ENCODE measurements at places on chromosomes 4 and X. TPM values are rescaled to one million over a fixed set of nuclear protein-coding genes. Genes with fewer than 3 reads are reported as not detected.

- ATAC-seq = no peak
These were observed 20.9 kb downstream of the NELFA start for GRCh38 chr4:1987721-1988326.

- no peak for ATAC-seq
These were observed 42.1 kb downstream of the TRIM61 start for GRCh38 chr4:164935363-164935762.

DNA sequence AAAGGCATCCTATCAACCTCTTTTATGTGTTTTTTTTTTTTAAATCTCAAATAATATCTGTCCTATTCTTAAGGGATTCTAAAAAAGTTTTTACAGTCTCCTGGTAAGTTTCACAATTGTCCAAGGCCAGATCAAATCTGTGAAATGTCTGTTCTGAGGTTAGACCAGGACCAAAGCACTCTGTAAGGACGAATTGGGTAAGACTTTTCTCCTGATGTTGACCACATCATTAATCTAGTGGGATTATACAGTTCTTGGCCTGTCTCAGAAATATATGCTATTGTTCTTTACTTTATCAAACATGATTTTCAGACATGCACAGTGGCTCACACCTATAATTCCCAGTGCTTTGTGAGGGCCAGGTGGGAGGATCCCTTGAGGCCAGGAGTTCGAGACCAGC is 45.8 kb upstream of the TMEM131L start:
- no peak for ATAC-seq

NLGN3 gene
- total RNA-seq = 6.4 TPM

DNA sequence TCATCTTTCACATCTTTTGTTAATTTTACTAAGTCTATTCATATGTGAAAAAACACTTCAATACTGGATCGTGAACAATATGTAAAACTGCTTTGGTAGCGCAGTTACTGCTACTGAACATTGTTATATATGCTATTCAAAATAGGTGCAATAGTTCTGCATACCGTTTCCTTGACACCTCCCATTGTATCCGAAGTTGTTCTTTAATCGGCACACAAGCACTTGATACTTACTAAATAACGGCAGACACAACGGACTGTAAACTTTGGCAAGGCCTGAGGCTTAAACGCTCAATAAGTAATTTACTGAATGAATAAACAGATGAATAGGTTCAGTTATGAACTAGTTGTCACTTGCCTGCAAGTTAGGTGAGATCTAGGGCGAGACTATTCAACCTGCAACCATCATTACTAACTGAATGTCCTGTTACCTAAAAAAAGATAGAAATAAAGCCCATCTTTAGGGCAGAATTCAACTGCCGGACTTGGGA is 620 bp downstream of the ANAPC10 start:
- ATAC-seq = peak; percentile 2

HELT gene
- not detected for total RNA-seq

MYOZ2 gene
- not detected for total RNA-seq

DNA sequence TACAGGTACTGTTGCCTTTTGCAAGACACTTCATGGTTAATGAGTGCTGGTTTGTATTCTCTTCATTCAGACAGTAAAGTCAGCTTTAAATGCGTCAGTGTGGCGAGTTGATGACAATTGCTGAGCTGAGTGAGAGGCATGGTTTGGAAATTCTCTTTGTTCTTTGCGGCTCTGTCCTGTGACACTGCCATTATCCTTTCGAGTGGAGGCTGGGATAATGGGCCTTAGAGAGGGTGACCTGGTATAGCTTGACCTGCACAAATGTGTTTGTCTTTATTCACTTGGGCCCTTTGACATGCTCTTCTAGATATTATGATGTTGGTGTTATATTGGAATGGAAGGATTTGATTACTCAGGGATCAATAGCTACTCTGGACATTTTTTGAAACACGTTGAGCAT is 208.5 kb upstream of the FAT1 start:
- ATAC-seq = no peak

- no peak for ATAC-seq
These were observed 49.6 kb downstream of the ZFYVE28 start for GRCh38 chr4:2368746-2369437.

DNA sequence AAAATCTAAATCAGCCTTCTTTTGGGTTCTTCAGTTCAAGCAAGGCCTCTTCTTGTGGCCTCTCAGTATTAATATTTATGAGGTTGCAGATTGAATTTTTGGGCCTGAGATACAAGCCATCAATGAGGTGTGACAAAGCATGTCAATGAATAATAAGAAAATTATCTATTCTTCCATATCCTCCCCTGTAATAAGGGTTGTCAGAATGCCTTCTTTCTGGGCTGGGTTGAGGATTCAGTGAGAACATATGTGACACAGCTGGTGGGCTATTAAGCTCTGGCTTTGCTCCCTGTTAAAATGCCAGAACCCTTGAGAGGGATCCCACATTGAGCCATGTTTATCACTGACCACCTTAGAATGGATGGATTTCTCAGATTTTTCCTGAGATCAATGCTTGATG is 187.2 kb downstream of the AR start:
- ATAC-seq = no peak

- ATAC-seq = no peak
These were observed 20.4 kb downstream of the WDR13 start for GRCh38 chrX:48617542-48618340.

DNA sequence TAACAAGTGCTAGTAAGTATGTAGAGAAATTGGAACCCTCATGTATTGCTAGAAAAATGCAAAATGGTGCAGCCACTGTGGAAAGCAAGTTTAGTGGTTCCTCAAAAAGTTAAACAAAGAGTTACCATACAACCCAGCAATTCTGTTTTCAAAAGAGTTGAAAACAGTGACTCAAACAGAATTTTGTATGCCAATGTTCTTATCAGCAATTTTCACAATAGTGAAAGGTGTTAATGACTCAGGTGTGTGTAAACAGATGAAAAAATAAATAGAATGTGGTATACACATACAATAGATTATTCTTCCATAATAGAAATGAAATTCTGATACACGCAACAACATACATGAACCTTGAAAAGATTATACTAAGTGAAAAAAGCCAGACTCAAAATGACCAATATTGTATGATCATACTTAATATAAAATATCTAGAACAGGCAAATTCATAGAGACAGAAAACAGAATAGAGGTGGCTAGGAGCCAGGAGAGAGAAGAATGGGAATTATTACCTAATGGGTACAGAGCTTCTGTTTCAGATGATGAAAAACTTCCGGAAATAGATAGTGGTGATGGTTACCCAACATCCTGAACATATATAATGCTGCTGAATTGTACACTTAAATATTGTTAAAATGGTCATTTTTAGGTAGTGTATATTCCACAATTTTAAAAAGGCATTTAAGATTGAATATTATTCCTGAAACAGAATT is 51.6 kb downstream of the WDFY3 start:
- ATAC-seq = no peak

DNA sequence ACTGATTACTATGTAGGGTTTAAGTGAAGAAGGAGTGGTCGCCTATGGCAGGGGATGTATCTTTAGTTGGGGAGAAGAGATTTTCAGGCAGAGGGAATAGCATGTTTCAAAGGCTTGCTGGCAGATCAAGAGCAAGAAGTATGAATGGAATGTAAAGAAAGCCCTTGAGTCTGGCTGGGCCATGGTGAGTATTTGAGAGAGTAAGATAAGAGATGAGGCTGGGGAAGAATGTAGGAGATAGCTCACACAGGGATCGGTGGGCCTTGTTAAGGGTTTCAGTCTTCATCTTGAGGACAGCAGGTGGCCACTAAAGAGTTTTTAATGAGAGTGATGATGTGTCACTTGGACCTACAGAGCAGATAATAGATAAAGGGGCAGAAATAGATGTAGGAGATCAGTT is 319.1 kb upstream of the RPS6KA3 start:
- ATAC-seq = no peak

DNAAF6 gene
- not detected for total RNA-seq

GRCh38 chr4:74547042-74547441 is 102.1 kb downstream of the AREG start:
- no peak for ATAC-seq

DNA sequence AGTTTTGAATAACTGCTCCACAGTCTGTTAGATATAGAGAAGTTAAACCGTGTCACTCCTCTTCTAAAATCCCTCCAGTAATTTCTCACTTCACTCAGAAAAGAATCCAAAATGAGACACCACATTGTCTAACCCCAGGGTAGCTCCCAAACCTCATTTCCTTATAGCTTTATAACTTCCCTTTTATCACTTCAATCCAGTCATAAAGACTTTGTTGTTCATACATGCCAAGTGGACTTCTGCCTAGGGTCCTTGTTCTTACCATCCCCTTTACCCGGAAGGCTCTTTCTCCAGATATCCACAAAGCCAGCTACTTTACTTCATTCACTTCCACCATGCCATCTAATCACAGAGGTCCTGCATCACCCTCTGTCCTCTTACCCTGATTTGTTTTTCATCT is 156.2 kb downstream of the GABRB1 start:
- no peak for ATAC-seq

NPNT gene
- total RNA-seq = not detected

DNA sequence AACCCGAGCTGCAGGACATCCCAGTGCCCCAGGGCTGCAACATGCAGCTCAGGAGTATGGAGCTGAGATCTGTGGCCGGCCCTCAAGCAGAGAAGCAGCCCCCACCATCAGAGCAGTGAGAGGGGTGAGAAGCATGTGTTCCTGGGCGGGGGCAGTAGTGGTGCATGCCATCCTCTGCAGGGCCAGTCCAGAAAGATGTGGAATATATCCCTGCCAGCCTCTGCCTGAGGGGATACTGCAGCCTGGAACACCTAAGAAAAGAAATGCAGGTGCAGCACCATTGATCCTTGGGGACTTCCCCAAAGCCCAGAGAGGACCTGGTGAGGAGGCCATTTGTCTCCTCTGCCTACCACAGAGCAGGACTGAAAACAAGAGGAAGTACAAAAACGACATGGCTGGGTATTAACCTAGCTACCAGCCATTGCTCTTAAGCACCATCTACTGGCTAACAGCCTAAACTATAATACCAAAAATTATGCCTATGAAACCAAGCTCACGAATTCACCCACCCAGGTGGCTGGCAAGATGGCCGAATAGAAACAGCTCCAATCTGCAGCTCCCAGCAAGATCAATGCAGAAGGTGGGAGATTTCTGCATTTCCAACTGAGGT is 158.8 kb downstream of the ADGRA3 start:
- ATAC-seq = no peak

PLAC8 gene
- 58.9 TPM for total RNA-seq

GRCh38 chr4:137664046-137664387 is 131.7 kb upstream of the PCDH18 start:
- ATAC-seq = no peak

DNA sequence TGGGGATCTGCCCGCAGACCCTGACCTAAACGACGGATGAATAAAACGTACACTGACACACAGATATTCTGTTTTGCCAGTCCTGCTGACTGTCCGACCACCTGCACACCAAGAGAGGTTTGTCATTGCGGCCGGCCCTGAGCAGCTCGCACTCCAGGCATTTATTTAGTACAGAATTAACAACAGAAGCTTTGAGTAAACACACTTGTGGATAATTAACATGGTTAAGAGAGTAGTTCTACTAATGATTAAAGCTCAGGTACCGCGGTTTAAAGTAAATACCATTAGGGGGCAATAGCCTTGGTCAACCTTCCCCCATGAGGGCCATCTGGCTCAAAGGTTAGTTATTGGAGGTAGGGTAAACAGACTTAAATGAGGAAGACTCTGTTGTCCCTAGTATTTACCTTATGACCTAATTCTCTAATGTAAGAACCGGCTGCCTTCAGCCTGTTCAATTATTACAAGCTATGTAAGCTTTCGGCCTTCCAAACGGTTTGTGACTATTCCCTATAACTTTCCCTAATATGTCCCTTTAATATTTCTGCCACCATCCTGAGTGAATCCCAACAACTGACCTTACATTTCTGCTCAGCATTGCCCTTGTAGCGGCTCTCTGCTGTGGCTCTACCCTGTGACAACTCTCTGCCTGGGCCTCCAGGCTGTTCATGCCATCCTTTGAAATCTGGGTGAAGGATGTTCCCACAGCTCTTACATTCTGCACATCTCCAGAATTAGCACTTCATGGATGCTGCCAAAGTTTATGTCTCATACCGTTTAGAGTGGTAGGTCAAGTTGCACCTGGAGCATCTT is 46.9 kb upstream of the SYTL5 start:
- ATAC-seq = no peak

DNA sequence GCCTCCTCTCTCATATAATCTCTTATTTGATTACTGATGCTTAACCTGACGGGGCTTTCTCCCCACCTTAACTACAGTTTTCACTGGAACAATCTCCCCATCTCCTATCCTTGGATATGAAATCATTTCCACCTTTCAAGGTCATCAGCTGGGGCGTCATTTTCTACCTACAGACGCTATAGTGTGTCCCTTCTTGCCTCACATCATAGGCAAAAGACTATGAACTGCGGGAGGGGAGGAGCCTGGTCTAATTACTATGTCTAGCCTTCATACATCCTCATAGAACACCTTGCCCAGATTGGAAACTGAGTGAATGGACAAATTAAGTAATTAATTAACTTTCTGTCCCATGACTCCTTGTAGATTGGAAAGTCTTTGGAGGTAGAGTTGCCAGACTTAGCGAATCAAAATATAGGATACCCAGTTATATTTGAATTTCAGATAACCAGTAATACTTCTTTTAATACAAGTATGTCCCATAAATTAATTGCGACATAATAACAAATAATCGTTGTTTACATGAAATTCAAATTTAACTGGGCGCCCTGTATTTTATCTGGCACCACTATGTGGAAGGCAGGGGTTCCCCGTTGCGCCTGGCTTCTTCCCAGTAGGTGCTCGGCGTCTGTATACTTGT is 752 bp upstream of the ATP6AP2 start:
- peak; percentile 59 for ATAC-seq

- no peak for ATAC-seq
These were observed 566.3 kb upstream of the NR3C2 start for GRCh38 chr4:149008415-149009025.

DNA sequence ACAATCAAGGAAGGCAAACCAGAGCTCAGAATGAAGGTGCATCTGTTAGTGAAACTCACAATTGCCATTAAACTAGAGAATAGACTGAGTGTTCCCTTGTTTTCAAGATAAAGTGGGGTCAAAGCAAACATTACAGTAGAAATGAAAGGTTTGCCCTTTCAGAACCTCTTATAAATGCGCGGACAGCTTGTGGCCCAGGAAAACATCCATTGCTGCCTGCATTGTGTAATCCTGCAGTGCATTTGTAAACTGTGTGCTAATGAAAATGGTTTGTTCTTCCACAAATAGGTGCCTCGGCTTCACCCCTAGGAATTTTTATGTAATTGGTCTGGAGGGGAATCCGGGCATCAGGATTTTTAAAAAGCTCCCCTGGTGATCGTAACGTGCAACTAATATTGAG is 62.8 kb downstream of the SNX25 start:
- ATAC-seq = no peak

GRCh38 chr4:24840826-24841543 is 45.6 kb downstream of the SOD3 start:
- no peak for ATAC-seq

USP17L13 gene
- not detected for total RNA-seq

DNA sequence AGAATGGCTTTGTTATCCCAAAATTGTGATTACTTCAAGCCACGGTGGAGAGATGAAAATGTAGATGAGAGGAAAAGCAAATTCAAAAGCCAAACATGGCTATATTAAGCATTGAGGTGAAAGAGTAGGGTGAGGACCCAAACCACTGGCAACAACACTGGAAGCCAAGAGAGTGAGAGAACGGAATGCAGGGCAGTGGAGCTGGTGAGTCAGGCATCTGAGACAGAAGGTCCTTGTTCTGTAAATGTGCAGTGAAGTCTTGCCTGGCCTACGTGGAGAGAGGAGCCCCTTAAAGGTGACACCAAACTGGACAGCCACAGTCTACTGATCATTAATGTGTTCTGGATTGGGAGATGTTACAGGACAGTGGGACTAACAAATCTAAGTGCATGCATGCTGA is 22.8 kb upstream of the SEC24B start:
- ATAC-seq = no peak
